Activated T-helper 1 cell treated with anti-CD3 and anti-CD28 coated beads, Interleukin-12 subunit alpha, Interleukin-12 subunit beta, Interleukin-2, Interleukin-4 antibody, amounts not matched to agents 30 ng/mL and 10 ng/mL and 1 ng/mL, durations not matched to agents 14 hours and 24 hours and 36 hours (primary cell): ENCODE measurements at places on chromosomes 16 and 17. TPM values are rescaled to one million over a fixed set of nuclear protein-coding genes. Genes with fewer than 3 reads are reported as not detected.

- H3K4me3 ChIP-seq, result peak overlapping the region; percentile 0
- peaks cover 3% of the 10 kb centered on the region for H3K36me3 ChIP-seq
- peak overlapping the region; percentile 42 for H3K27ac ChIP-seq
- no peaks in the 10 kb centered on the region for H3K27me3 ChIP-seq
- H3K4me1 ChIP-seq, result peaks cover 46% of the 10 kb centered on the region
Measured at GRCh38 chr17:58382108-58382871, 30.3 kb upstream of the SUPT4H1 start.

DNA sequence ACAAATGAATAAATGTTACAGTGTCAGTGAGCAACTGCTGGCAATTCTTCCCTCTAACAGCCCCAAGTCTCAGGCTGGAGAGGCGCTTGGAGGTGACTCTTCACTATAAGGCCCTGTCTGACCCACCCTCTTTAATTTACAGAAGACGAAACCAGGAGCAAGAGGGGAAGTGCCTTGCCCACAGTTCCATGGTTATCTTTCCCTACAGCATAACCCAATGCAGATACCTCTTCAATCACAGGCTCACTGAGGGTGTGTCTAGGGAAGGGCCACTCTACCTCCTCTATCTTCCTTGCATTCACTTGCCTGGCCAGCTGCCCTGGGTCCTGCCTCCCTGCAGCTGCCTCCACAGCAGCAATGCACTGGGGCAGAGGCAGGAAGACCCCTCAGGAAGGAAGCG lies 9.6 kb upstream of the N4BP1 start:
- H3K27me3 ChIP-seq, result no peaks in the 10 kb centered on the region
- no peak overlapping the region for H3K27ac ChIP-seq
- H3K4me1 ChIP-seq, result peaks cover 66% of the 10 kb centered on the region
- no peaks in the 10 kb centered on the region for H3K36me3 ChIP-seq
- no peak overlapping the region for H3K4me3 ChIP-seq

SPATA32 gene
- 0.44 and 0.56 TPM in 2 replicates for total RNA-seq

TSEN54 gene
- total RNA-seq, result 65.9 and 72.6 TPM in 2 replicates

TEX19 gene
- 0.10 TPM in 1 of 2 replicates, not detected in the other for total RNA-seq

DNA sequence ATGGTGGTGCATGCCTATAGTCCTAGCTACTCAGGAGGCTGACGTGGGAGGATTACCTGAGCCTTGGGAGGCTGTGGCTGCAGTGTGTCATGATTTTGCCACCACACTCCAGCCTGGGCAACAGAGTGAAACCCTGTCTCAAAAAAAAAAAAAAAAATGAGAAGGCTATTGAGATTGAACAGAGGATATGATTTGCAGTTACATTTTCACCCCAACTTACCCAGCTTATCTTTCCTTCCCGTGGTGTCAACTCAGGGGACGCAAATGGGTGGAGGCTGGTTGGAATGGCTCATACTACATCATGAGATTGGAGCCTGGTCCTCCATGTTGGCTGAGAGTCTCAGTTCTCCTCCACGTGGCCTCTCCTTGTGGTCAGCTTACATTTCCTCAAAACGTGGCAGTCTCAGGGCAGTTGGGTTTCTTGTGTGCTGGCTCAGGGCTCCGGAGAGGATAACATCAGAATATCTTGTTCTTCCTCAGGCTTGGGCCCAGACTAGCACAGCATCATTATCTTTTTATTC lies 17.2 kb upstream of the NSMCE1 start:
- H3K4me3 ChIP-seq, result no peak overlapping the region
- H3K27ac ChIP-seq, result peak overlapping the region; percentile 57
- no peak for DNase-seq
- H3K36me3 ChIP-seq, result peaks cover 13% of the 10 kb centered on the region
- H3K27me3 ChIP-seq, result peaks cover 8% of the 10 kb centered on the region

- no peak for DNase-seq
- H3K4me3 ChIP-seq, result no peak overlapping the region
- no peaks in the 10 kb centered on the region for H3K27me3 ChIP-seq
- peaks cover 57% of the 10 kb centered on the region for H3K36me3 ChIP-seq
Measured at GRCh38 chr16:27543801-27544200, 5.9 kb downstream of the GTF3C1 start.

DNA sequence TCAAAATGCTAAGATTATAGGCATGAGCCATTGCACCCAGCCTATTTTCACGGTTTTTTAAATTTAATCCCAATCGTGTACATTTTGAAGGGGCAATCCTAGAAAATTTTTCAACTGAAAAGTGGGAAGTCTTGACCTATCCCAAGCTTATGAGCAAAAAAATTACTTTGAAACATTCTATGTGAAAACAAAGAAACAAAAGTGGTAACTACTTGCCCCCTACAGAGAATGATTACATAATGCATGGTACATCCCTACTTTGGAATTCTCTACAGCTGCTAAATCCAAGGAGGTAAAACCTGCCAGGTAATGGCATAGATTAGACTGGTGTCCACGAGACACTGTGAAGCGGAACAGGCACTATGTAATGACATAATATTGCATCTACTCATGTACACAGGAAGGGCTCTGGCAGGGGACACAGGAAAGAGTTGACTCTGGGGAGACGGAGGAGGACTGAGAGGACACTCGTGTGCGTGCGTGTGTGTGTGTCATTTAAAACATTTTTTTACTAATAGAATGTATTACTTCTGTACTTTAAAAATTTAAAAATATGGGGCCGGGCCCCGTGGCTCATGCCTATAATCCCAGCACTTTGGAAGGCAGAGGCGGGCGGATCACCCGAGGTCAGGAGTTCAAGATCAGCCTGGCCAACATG lies 15.7 kb downstream of the ASGR2 start:
- peaks cover 18% of the 10 kb centered on the region for H3K27me3 ChIP-seq
- H3K4me1 ChIP-seq, result peaks cover 6% of the 10 kb centered on the region
- H3K27ac ChIP-seq, result no peak overlapping the region

CLDN7 gene
- 0.15 and 0.60 TPM in 2 replicates for total RNA-seq

DNA sequence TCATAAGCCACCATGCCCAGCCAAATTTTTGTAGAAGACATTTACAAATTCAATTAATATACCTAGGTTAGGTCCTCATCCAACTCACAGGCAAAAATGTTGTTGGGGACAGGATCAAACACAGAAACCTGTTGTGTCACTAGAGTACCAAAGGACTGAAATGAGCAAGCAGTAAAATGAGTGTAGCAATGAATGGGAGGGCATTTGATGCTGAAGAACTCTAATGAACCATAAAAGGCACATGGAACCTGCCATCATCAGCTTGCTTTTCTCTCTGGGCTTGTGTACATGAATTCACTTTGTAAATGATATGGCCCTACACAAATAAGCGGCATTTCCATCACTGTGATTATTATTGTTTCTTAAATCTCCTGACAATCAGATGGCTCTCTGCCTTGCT lies 17.8 kb downstream of the USP31 start:
- peaks cover 19% of the 10 kb centered on the region for H3K4me1 ChIP-seq
- H3K27ac ChIP-seq, result no peak overlapping the region
- H3K36me3 ChIP-seq, result peaks cover 2% of the 10 kb centered on the region
- no peak for DNase-seq

C17orf67 gene
- total RNA-seq, result 3.1 TPM in 2 replicates

- H3K4me3 ChIP-seq, result no peak overlapping the region
- no peak overlapping the region for H3K27ac ChIP-seq
- H3K4me1 ChIP-seq, result peaks cover 5% of the 10 kb centered on the region
- no peak for DNase-seq
- H3K27me3 ChIP-seq, result peaks cover 3% of the 10 kb centered on the region
- no peaks in the 10 kb centered on the region for H3K36me3 ChIP-seq
Measured at GRCh38 chr17:55155856-55156560, 108.8 kb upstream of the HLF start.

HCRT gene
- not detected in 2 replicates for total RNA-seq

GRCh38 chr16:48014349-48015135 lies 141.3 kb downstream of the ABCC12 start:
- H3K4me3 ChIP-seq, result no peak overlapping the region
- no peaks in the 10 kb centered on the region for H3K36me3 ChIP-seq
- H3K27me3 ChIP-seq, result no peaks in the 10 kb centered on the region
- H3K27ac ChIP-seq, result no peak overlapping the region

- H3K27ac ChIP-seq, result no peak overlapping the region
- no peaks in the 10 kb centered on the region for H3K36me3 ChIP-seq
- no peak for DNase-seq
- no peak overlapping the region for H3K4me3 ChIP-seq
- H3K4me1 ChIP-seq, result no peaks in the 10 kb centered on the region
Measured at GRCh38 chr17:74114881-74115470, 88.5 kb upstream of the RPL38 start.

- peak; percentile 49 for DNase-seq
- H3K4me1 ChIP-seq, result peaks cover 16% of the 10 kb centered on the region
- H3K4me3 ChIP-seq, result peak overlapping the region; percentile 51
- H3K27ac ChIP-seq, result no peak overlapping the region
Measured at GRCh38 chr16:57277586-57277985, 6.9 kb downstream of the PLLP start.

DNA sequence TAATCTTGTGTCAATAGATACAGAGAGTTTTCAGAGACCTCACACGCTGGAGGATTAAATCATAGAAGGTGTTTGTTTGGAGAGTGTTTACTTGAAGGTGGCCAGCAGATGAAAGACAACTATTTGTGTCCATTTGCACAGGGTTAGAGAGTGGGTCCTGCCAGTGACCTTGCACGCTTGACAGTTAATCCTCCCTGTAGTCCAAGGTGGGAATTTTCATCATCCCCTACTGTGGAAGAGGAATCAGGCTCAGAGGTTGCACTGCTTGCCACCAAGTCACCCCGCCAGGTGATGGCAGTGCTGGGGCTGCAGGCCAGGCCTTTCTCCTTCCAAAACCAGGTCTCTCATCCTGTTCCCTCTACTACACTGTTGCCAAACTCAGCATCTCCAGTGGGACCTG lies 12.3 kb downstream of the CDH1 start:
- no peak for DNase-seq
- H3K4me1 ChIP-seq, result peaks cover 13% of the 10 kb centered on the region
- H3K36me3 ChIP-seq, result no peaks in the 10 kb centered on the region
- peaks cover 2% of the 10 kb centered on the region for H3K27me3 ChIP-seq
- no peak overlapping the region for H3K27ac ChIP-seq
- H3K4me3 ChIP-seq, result no peak overlapping the region

DNA sequence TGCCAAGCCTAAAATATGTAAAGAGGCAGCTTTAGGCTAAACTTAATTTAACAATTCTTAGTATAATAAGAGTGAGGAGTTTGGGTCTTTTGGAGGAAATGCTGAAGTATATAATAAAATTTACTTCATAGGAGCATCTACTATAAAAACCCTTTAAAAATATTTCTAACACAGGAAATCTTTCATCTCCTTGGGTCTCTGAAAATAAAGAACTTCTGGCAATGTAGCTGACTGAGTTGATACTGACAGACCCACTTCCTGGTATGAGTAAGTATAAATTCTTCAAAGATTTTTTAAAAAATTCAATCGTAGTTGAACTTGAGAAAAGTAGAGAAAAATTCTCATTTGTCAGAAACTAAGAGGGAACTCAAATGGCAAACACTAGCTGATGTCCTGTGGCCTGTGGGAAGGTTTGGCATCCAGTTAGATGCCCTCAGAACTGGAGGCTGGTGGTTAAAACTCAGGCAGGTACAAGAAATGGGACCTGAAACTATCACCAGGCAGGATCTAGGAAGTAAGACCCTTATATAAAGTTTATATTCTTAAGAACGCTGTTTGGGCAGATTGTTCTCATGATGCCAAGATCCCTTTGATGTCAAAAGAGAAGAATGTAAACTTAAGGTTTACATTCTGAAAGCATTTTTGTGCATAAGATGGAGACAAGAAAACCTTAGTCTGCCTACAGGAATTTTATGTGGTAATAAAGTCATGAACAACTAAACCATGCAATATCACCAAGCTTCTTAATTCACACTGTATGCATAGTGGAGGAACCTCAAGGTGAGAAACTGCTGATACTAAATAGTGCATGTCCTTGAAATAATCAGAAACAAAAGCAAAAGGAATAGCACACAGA lies 6.2 kb downstream of the KRTAP4-6 start:
- no peaks in the 10 kb centered on the region for H3K27me3 ChIP-seq
- DNase-seq, result no peak
- no peak overlapping the region for H3K4me3 ChIP-seq
- no peak overlapping the region for H3K27ac ChIP-seq

GRCh38 chr17:69870751-69871199 lies 204.2 kb upstream of the KCNJ16 start:
- no peak for DNase-seq
- H3K27ac ChIP-seq, result no peak overlapping the region
- no peaks in the 10 kb centered on the region for H3K36me3 ChIP-seq
- no peaks in the 10 kb centered on the region for H3K4me1 ChIP-seq
- H3K4me3 ChIP-seq, result no peak overlapping the region

TMEM106A gene
- total RNA-seq, result 18.2 and 19.1 TPM in 2 replicates

- H3K27ac ChIP-seq, result no peak overlapping the region
- H3K4me1 ChIP-seq, result no peaks in the 10 kb centered on the region
- no peaks in the 10 kb centered on the region for H3K36me3 ChIP-seq
Measured at GRCh38 chr17:69820876-69821473, 254.1 kb upstream of the KCNJ16 start.

CA10 gene
- total RNA-seq, result not detected in 2 replicates

DNA sequence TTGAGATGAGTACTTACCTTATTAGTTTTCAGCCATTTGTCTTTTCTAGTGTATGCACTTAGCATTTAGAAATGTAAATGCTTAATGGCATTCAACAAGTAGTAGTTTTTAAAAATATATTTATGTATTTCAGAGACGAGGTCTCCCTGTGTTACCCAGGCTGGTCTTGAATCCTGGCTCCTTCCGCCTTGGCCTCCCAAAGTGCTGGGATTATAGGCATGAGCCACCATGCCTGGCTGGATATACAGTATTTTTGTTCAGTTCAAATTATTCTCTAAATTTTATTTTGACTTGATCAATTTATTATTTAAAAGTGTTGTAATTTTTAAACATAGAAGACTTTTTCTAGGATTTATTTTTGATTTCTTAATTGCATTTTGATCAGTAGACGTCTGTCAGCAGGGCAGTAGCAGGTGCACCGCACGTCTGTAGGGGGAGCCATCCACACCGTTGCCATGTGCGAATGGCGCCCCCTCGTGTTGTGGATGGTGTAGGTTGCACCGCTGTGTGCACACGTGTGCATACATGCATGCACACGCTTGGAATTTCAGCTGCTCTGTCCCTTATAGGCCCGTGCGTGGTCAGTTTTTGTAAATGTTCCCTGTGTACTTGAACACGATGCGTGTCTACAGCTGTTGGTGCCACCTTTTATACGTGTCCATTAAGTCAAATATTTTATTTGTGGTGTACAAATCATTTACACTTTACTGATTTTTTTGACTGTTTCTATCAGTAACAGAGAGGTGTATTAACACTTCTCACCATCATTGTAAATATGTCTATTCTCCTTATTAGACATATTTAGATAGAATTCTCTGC lies 30.6 kb downstream of the RPTOR start:
- no peaks in the 10 kb centered on the region for H3K27me3 ChIP-seq
- H3K4me3 ChIP-seq, result no peak overlapping the region
- H3K36me3 ChIP-seq, result peaks cover 14% of the 10 kb centered on the region
- DNase-seq, result peak; percentile 84
- H3K27ac ChIP-seq, result peak overlapping the region; percentile 2

DNA sequence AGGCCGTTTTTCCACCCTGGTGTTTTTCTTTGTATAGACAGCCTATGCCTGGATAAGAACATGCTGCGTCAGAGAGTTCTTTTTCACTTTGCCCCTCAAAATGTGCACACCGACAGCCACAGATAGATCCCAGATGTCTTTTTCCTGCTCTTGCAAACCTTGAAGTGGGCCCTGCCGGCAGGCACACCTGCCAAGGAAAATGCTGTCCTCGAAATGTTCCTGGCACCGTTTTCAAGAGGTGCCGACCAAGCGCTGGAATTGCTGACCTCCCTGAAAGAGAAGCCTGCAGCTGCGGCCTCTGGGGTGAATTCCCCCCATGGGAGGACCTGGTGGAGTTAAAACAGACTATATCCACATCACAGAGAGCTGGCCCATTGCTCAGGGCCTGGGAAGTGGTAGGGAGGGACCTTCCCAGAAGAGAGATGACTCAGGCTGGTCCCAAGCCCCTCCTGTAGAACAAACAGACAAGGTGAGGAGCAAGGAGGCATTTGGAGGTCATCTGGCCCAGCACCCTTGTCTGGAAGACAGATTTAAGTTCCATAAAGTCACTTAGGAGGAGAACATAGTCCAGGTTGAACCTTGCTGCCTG lies 668.1 kb downstream of the MAF start:
- DNase-seq, result no peak
- no peak overlapping the region for H3K27ac ChIP-seq
- no peak overlapping the region for H3K4me3 ChIP-seq
- no peaks in the 10 kb centered on the region for H3K36me3 ChIP-seq
